Left lung (tissue), 14 donors: ENCODE measurements at places on chromosomes 1 and 21. TPM values are rescaled to one million over a fixed set of nuclear protein-coding genes. Genes with fewer than 3 reads are reported as not detected.

SLC35F3 gene
- 1.8 TPM for polyA plus RNA-seq

ST3GAL3 gene
- polyA plus RNA-seq = 34.3 TPM

C1orf232 gene
- polyA plus RNA-seq = not detected

PTGER3 gene
- 0.42 TPM for polyA plus RNA-seq

VPS26C gene
- polyA plus RNA-seq = 37.7 TPM

NPHS2 gene
- polyA plus RNA-seq = 0.85 TPM

ATAD3C gene
- polyA plus RNA-seq = 2.3 TPM

ANGEL2 gene
- 45.9 TPM for polyA plus RNA-seq

PLA2G4A gene
- polyA plus RNA-seq = 10.1 TPM

PTPRC gene
- 7.0 TPM for polyA plus RNA-seq

CFHR5 gene
- polyA plus RNA-seq = not detected

GIPC2 gene
- polyA plus RNA-seq = 0.46 TPM

ZNF593OS gene
- 1.0 TPM for polyA plus RNA-seq

PLCH2 gene
- polyA plus RNA-seq = 3.1 TPM

SELENBP1 gene
- 107 TPM for polyA plus RNA-seq

S100B gene
- 1.8 TPM for polyA plus RNA-seq

SMCP gene
- not detected for polyA plus RNA-seq

CYP4X1 gene
- 4.5 TPM for polyA plus RNA-seq

PROX1 gene
- 7.5 TPM for polyA plus RNA-seq

MAGOH gene
- polyA plus RNA-seq = 71.9 TPM

PCBP3 gene
- 3.5 TPM for polyA plus RNA-seq

LCE1F gene
- polyA plus RNA-seq = not detected

RAB42 gene
- polyA plus RNA-seq = 6.5 TPM

NHLH1 gene
- polyA plus RNA-seq = 0.31 TPM

CYP4A11 gene
- polyA plus RNA-seq = 0.20 TPM

GBP3 gene
- polyA plus RNA-seq = 8.7 TPM

CLEC20A gene
- 0.43 TPM for polyA plus RNA-seq
